Activated T-cell treated with anti-CD3 and anti-CD28 coated beads, Interleukin-2, amount 50 U/mL, for 48 hours (primary cell): ENCODE measurements at places on chromosomes 7 and 10.

DNA sequence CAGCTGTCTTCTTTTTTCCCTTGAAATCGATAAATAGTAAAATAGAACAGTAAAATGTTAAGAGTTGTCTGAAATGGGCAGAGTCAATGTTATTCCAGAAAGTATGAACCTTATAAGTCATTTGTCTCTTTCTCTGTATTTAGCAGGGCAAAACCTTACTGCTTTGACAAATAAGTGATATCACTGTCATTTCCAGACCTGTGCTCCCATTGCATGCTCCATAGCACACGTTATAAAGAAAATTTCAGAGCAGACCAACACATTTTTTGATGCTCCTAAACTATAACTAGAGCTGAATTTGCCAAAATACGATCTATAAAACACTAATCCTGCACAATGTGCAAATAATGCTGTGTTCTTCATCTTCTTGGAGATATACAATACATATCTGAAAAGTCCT lies 1.1 kb downstream of the A1CF start:
- DNase-seq, result no peak

- no peak for DNase-seq
Observed at GRCh38 chr10:85149766-85150165, 821.4 kb downstream of the CCSER2 start.

- no peak for DNase-seq
Observed at GRCh38 chr7:158228986-158229385, 358.6 kb downstream of the PTPRN2 start.

GRCh38 chr10:69419096-69419743 lies 2.5 kb upstream of the TACR2 start:
- no peak for DNase-seq

DNA sequence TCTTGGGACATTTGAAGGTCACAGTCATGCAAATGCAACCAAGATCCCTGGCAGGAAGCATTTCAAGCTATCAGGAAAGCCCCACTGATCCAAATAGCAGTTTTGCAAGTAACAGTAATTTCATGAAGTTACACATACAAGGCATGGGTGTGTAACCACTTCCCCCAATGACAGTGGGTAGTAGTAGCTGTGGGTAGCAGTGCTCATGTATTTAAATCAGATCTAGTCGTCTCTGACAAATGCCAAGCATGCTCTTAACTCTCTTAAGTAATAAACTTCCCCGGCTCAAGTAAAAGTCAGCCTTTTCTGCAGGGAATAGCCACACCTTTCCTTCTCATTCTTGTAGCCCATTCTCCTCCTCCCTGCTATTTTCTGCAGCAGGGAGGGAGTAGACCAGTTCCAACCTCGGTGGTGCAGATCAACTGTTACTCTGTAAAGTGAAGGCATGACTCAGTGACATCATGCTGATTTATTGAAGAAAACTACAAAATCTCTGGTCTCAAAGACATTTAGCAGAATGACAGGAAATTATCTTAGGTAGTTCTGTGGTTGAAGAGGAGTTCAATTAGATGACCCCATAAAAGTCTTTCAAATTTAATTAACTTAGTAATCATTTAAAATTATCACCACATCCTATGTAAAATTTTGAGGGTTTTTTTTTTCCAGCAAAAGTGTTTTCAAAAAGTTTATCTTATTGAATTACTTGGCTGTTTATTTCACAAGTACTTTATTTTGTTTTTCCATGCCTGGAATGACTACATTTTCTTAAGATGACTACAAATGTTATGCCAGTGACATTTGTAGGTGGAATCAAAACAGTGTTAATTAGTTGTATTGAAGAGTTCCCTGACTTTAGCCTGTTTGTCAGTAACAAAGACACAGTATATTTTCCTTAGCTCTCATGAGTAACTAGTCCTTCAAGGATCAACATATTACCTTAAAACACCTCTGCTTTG lies 568.3 kb downstream of the INHBA start:
- DNase-seq, result no peak

DNA sequence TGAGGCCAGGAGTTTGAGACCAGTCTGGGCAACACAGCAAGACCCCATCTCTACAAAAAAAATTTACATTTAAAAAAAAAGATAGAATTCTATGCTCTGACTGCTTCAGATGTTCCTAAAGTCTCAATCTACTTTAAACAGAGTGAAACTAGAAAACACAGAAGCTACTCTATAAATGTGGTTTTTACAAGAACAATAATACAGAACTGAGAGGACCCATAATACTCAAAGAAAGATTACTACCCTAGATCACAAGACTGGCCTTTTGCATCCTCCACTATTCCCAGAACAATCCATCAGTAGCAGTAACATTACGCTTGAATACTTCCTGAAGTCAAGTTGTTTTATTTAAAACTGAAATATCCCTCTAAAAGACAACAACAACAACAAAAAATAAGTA lies 119.4 kb downstream of the ZFAND4 start:
- DNase-seq, result no peak

GRCh38 chr7:136405931-136406777 lies 429.0 kb upstream of the MTPN start:
- peak; percentile 18 for DNase-seq

GRCh38 chr7:70042533-70042932 lies 444.3 kb downstream of the AUTS2 start:
- DNase-seq, result no peak

DNA sequence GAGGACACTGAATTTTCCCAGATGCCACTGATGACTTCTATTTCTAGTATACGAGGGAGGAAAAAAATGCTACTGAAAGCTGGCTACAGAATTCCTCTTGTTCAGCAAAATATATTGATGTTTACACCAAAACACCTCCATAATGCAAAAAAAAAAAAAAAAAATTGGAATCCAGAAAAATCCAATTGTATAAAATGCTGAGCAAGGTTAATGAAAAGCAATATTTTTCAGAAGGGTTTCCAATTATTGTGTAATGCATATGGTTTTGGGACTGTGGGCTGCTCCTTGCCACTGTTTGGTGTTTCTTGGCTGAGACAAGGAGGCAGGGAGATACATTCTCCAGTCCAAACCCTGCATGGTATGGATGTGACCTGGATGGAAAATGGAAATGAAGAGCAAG lies 83.8 kb downstream of the LSM5 start:
- DNase-seq, result no peak

DNA sequence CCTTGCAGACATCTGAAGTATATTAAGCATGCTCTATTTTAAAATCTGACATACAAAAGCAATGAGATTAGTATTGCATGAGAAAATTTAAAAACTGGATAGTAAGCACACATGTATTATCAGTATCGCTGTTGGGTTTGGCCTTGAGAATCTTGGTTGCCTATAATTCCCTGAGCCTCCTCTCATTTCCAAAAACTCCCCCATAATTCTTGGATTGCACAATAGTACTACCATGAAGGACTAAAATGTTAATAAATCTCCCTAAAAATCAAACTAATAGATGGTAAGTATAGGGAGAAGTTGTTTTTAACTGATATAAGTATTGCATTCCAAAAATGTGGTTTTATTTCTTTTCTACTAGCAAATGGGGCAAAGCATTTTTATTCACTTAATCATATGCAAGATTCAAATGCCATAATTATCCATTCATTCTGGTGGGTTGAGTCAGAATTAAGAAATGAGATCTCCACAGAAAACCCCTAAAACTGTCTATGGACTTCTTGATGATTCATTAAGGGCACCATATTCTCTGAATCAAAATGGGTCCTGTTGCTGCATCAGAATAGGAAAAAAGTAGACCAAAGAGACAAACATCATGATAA lies 10.3 kb upstream of the VIM start:
- no peak for DNase-seq

GRCh38 chr10:54284526-54285193 lies 516.4 kb downstream of the PCDH15 start:
- no peak for DNase-seq

DNA sequence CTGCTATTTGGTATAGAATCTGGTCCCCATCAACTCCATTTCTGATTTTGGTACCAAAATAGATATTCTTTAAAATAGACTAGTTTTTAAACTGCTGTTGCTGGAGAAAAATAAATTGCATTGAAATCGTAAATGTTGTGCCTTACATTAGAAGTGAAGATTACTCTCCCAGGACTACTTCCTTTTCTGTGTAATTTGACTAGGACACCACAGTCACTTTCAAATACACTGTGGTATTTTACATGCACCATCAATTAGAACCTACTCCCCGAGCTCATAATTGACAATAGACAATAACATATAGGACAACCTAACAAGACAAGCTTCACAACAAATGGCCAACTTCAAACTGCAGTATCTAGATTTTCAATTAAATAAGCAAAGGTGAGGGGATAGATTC lies 211.5 kb downstream of the DGKB start:
- DNase-seq, result no peak
